ENCODE measurements at places on chromosomes 2 and 18.

GRCh38 chr2:72116081-72116533, 31.6 kb downstream of the CYP26B1 start:
- no peak for DNase-seq

GRCh38 chr2:1788478-1788959, 44.2 kb upstream of the PXDN start:
- no peak for DNase-seq

DNA sequence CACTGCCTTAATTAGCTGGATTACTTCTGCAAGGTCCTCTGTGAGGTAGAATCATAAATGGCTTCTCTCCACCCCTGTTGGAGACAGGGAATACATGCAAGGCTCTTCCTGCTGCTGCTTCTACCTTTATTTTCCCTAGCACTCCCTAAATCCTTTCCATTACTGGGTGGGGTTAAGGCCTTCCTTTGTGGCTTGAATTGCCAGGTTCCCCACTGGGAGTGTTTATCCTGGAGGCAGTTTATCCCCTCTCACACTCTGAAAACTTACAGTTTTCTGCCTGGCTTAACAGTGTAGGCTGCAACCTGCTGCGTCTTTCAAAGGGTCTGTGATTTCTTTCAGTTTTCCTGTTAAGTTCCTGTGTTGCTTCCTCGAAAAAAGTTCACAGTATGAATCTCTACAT, 1062.3 kb upstream of the CRIM1 start:
- DNase-seq, result no peak

- no peak for DNase-seq
Observed at GRCh38 chr2:74575320-74575719, 20.8 kb downstream of the DOK1 start.

GRCh38 chr2:1664076-1664605, 80.2 kb downstream of the PXDN start:
- no peak for DNase-seq

GRCh38 chr2:28338046-28338817, 54.4 kb upstream of the FOSL2 start:
- DNase-seq, result peak; percentile 83

DNA sequence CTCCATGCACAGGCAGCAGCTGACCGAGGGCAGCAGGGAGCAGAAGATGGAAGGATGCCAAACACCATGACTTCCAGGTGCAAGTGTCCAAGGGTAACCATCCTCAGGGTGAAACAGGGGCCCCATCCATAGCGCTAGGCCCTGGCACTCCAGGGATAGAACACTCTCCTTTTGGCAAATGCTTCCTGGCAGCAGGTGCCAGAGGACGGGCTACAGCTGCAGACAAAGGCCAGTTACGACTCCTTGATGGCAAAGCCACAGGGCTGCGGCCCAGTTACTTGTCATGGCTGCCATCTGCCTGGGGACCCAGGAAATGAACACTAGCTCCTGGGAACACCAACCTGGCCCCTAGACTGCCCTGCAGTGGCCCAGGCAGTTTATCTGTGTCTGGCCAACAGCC, 178.8 kb downstream of the TMEM163 start:
- no peak for DNase-seq

DNA sequence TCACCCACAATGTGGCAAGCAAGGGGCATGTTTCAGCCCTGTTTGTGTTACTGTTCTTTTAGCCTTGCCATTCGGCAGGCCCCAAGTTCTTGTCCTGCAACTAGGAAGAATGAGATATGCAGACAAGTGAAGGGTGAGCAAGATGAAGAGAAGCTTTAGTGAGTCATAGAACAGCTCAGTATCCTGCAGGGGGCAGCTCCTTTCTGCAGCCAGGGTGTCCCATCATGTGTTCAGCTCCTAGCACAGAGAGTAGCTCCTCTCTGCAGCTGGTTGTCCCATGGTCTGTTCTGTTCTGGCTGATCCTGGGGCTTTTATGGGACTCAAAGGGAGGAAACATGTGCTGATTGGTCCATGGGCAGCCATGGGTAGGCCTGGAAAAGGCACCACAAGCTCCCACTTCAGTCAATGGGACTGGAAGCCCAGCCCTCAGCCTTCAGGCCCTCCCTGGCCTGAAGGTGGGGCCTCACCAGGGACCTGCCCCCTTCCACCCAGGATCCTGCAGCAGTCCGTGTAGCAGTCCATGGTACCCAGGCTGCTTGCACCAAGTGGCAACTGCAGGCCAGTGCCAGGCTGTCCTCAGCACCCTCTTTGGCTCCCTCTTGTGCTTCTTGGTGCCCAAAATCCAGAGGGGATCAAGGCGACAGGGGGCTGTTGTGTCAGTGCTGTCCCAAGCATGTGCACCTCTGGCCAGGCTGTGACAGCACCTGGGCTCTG, 326.4 kb downstream of the NR4A2 start:
- DNase-seq, result no peak

GRCh38 chr2:161238265-161238559, 70.0 kb upstream of the PSMD14 start:
- DNase-seq, result no peak

DNA sequence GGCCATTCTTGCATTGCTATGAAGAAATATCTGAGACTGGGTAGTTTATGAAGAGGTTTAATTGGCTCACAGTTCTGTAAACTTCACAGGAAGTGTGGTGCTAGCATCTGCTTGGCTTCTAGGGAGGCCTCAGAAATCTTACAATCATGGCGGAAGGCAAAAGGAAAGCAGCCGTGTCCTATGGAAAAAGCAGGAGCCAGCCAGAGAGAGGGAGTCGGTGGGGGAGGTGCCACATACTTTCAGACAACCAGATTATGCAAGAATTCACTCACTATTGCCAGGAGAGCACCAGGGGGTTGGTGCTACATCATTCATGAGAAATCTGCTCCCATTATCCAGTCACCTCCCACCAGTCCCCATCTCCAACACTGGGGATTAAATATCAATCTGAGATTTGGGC, 64.1 kb downstream of the CPS1 start:
- DNase-seq, result no peak

DNA sequence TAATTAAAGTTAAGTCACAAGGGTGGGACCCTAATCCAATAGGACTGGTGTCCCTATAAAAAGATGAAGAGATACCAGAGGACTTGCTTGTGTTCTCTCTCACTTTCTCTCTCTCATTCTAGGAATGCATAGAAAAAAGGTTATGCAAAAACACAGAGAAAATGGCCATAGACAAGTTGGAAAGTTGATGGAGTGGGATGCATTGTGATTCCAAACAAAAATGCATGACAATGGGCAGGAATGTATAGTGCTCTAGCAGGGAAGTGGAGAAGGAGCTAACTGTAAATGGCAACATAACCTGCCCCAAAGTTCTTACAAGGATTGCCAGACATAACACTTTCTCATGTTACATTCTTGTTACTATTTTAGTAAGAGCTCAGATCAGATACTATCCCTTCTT, 301.6 kb upstream of the LRATD1 start:
- DNase-seq, result no peak

DNA sequence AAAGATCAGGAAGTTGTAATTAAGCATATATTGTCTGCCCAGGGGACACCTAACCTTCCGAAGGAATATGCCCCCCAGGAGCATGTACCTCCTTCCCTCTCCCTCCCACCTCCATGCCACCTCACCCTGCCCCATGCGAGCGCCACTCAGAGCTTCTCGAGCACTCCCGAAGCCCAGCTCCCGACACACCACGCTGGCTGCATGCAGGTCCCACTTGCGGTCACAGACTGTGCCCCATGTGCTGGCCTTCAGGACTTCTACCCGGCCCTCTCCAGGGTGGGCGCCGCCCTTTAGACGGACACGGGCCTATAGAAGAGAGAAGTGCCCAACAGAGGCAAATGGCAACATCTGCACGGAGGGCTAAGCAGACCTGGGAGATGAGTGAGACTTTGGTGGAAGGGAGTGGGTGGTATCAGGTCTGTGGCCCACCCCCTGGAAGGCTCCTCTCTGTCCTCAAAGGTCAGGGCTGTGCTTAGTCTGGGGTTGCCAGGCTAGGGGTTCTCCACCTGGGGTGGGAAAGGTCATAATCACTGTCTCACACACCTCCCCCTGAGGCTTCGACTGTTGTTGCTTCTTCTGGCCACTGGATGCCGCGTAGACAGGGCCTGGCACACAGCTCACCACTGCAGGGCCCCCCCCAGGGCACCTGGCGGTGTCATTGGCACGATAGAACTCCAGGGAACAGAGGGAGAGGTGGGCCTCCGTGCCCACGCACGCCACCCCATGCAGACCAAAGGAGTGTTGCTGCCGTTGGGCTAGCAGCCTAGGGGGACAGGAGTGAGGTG, 6.6 kb downstream of the HTRA2 start:
- no peak for DNase-seq

GRCh38 chr2:68943581-68944568, 8.8 kb downstream of the GKN2 start:
- DNase-seq, result peak; percentile 95
